ENCODE measurements at places on chromosomes 7 and 10.

- no peaks in the 10 kb centered on the region for H3K27me3 ChIP-seq
- peak overlapping the region; percentile 99 for H3K27ac ChIP-seq
- DNase-seq = no peak
- H3K4me3 ChIP-seq = peak overlapping the region; percentile 98
Measured at GRCh38 chr7:143379611-143380259, 1.4 kb upstream of the ZYX start.

DNA sequence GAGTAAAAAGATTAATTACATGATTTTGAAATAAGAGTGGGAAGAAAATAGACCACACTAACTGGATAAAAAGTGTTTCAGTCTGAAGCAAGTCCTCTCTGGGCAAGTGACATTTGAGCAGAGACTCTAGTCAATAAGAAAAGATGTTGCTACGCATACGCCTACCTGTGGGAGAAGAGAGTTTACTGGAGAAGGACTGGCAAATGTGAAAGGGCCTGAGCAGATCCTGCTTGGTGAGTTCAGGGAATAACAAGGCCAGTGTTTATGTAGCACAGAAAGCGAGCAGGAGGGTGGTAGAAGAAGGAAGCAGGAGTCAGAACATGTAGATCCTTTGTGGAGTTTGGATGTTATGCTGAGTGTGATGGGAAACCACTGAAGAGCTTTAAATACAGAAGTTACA, 43.4 kb downstream of the RAB18 start:
- no peak overlapping the region for H3K4me3 ChIP-seq
- H3K27ac ChIP-seq = no peak overlapping the region
- no peak for DNase-seq
- peaks cover 34% of the 10 kb centered on the region for H3K36me3 ChIP-seq
- H3K27me3 ChIP-seq = no peaks in the 10 kb centered on the region

DNA sequence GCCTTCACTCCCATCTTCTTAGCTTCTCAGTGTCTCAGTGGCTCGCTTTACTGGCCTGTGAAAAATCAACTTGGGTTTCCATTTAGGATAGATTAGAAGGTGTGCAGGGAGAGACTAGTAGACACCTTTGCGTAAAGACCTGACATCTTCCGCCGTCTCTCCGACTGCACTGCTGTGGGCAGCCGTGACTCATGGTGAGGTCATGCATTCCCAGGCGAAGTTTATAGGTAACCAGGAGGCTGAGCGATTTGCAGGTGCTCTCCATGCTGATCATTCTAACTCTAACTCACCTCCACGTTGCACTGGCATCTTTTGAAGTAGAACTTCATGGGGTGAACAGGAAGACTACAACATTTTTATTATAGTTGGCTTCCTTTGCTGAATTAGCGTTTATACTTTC, 68.0 kb upstream of the ZNF438 start:
- H3K27ac ChIP-seq = no peak overlapping the region
- no peak overlapping the region for H3K4me3 ChIP-seq
- no peaks in the 10 kb centered on the region for H3K36me3 ChIP-seq

DNA sequence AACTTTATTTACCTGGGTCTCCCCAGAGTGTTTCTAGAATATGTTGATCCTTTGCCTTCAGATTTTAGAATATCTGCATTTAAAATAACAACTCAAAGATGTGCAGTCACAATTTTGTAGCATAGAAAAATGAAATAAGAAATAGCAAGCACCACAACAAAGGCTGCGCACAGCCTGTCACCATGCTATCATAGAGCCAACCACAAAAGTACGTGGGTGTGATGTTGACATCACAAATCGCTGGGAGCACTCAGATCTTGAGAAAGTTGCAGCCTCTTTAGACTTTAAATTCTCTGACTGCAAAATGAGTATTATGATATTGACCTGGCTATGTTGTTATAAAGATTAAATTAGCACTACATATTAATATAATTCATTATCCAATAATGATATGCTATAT, 177.9 kb downstream of the TNS3 start:
- H3K36me3 ChIP-seq = peaks cover 76% of the 10 kb centered on the region
- DNase-seq = no peak
- no peaks in the 10 kb centered on the region for H3K27me3 ChIP-seq
- H3K4me3 ChIP-seq = no peak overlapping the region
- no peaks in the 10 kb centered on the region for H3K4me1 ChIP-seq

GRCh38 chr7:131039836-131040235, 287.8 kb upstream of the MKLN1 start:
- no peak overlapping the region for H3K27ac ChIP-seq
- H3K27me3 ChIP-seq = no peaks in the 10 kb centered on the region
- H3K36me3 ChIP-seq = no peaks in the 10 kb centered on the region
- H3K4me1 ChIP-seq = no peaks in the 10 kb centered on the region

GRCh38 chr7:117592011-117592635, 112.3 kb downstream of the CFTR start:
- DNase-seq = no peak
- H3K27ac ChIP-seq = no peak overlapping the region
- no peaks in the 10 kb centered on the region for H3K27me3 ChIP-seq
- H3K4me1 ChIP-seq = no peaks in the 10 kb centered on the region
- H3K4me3 ChIP-seq = no peak overlapping the region

DNA sequence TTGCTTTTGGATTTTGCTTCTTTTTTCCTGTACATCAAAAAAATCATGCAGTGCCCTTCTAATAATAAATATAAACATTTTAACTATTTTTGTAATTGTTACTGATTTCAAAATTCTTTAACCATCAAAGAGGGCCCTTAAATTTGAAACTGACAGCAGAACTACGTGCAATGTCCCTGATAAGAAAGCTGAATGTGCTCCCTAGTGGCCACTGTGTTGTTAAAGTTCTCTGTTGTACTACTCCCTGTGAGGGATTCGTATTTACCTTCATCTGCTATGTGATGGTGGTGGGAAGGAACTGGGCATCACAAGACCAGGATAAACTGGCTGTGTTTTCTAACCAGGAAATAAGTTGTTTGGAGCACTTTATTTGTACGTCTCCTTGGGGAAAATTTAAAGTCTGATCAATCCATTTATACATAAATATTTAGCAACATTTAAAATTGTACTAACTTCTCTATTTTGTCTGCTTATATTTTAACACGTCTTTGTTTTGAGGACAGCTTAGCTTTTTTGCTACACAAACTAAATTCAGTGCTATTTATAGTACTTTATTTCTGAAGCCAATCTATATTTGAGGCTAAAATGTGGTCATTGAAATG, 322.4 kb downstream of the HGF start:
- no peak for DNase-seq
- no peak overlapping the region for H3K4me3 ChIP-seq
- H3K4me1 ChIP-seq = no peaks in the 10 kb centered on the region
